Neural crest cell (in vitro differentiated cells): ENCODE measurements at places on chromosomes 11 and 22. TPM values are rescaled to one million over a fixed set of nuclear protein-coding genes. Genes with fewer than 3 reads are reported as not detected.

GGTLC2 gene
- total RNA-seq = not detected in 2 replicates

LARGE2 gene
- 0.48 TPM in 1 of 2 replicates, not detected in the other for total RNA-seq

OR51I1 gene
- not detected in 2 replicates for total RNA-seq

TMEM109 gene
- 64.4 and 65.6 TPM in 2 replicates for total RNA-seq

ELMOD1 gene
- 0.40 and 0.43 TPM in 2 replicates for total RNA-seq

GSTT2B gene
- 1.8 and 2.1 TPM in 2 replicates for total RNA-seq

MS4A2 gene
- not detected in 2 replicates for total RNA-seq

P2RY2 gene
- 0.14 and 0.27 TPM in 2 replicates for total RNA-seq
